Inflammatory macrophage treated with lipopolysaccharide for 4 hours (primary cell): ENCODE measurements at places on chromosomes 5 and 9.

- DNase-seq, result peak; percentile 52
These were observed 78.7 kb downstream of the HSPA4 start for GRCh38 chr5:133130387-133131118.

DNA sequence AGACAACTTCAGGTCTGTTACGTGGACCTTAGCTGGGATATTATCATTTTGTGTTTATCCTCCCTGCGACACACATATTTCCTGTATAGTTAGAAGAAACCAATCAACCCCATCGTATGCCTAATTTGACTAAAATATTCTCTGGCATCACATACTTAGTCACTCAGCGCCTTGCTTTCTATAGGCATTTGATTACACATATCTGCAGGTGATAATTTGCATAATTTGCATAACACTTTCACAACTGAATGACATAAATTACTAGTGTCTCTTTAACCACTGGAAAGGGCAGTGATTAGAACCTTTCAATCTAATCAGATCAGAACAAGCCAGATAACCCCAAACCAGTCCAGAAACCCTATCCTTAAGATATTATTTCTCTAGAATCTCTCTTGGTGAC lies 390.2 kb downstream of the TLR4 start:
- DNase-seq, result no peak

GRCh38 chr5:116313366-116313765 lies 228.5 kb downstream of the COMMD10 start:
- DNase-seq, result no peak

GRCh38 chr9:127825319-127826051 lies 22.8 kb downstream of the FPGS start:
- no peak for DNase-seq

DNA sequence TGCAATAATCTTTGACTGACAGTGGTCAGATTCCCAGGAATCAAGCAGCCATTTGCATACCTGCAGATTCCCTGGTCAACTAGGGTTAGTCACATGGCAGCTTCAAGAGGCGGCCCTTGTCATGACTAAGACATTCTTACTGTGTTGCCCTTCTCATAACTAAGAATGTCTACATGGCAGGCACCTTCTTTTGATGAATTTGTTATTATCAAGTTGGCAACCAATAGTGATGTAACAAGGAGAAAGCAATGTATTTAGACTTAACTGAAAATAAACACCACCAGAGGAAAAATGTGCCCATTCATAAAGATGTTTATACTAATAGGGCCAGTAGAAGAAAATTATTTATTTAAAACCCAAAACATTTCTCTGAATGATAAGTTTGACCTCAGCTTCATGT lies 215.6 kb downstream of the TLE1 start:
- DNase-seq, result no peak

DNA sequence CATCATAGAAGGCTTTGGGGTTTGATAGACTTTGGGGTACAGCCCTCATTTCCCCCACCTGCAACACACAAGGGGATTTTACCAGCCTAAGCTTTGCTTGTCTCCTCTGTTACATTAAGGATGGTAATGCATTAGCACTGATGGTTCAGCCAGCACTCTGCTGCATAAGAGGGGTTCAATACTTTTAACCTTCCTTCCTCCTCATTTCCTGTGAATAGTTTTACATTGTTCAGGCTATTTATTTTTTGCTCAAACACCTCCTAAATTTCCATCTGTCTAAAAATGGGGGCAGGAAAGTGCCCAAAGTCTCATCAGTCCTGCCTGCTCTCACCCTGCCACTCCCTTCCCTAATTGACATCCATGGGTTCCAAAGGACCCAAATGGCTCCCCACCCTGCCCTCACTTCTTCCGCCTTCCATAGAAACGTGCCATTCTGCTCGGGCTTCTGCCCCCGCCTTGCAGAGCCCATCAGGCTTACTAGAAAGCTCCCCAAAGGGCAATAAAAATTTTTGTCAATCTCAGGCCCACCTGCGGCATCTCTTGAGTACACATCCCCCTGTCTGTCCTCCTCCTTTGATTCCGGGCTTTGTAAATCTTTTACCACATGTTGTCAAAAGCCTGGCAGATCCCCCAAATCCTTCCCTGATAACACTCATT lies 239.5 kb upstream of the SLC24A2 start:
- DNase-seq, result no peak

GRCh38 chr5:143634689-143635088 lies 177.3 kb upstream of the HMHB1 start:
- DNase-seq, result no peak
